ENCODE measurements at places on chromosomes 3 and 15.

- DNase-seq = peak; percentile 34
Measured at GRCh38 chr3:100402256-100402655, 917 bp downstream of the LNP1 start.

- peak; percentile 27 for DNase-seq
Measured at GRCh38 chr3:38165722-38166387, 518 bp downstream of the OXSR1 start.

DNA sequence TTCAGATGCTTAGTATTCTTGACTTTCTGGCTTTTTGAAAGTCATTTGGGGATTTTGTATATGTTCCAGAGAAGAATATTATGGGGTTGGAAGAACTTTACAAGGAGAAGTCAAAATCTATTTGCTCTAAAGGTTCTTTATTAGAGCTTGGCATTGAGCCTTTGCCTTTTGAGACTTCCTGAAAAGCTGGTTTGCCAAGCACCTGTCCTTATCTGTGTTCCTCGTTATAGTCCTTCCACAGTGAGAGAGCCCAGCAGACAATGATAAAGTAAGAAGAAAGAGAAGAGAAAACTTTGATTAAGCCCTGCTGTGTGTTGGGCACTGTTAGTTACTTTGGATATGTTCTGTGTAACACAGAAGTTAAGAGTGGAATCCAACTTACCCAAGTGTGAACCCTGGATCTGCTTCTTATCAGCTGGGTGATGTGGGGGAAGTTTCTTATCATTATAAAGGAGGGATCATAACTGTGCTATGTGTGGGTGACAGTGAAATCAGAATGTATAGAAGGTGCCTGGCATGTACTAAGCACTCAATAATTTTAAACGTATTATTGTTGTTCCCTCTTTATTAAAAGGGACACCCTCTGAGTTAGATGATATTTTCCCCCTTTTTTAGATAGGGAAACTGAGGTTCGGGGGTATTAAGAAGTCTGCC is 44.3 kb upstream of the POLR2M start:
- no peak for DNase-seq

GRCh38 chr3:108001457-108001856 is 89.4 kb downstream of the CD47 start:
- no peak for DNase-seq

GRCh38 chr3:114223143-114223542 is 14.2 kb downstream of the ZNF80 start:
- DNase-seq = no peak

- DNase-seq = no peak
Measured at GRCh38 chr3:189655617-189656016, 24.4 kb downstream of the TP63 start.

- DNase-seq = no peak
Measured at GRCh38 chr3:58924578-58924977, 125.2 kb downstream of the CFAP20DC start.

GRCh38 chr15:76982756-76983155 is 12.2 kb upstream of the PSTPIP1 start:
- no peak for DNase-seq

GRCh38 chr15:61796056-61796455 is 264.2 kb downstream of the VPS13C start:
- no peak for DNase-seq

GRCh38 chr15:101647251-101647650 is 4.9 kb downstream of the TM2D3 start:
- no peak for DNase-seq

GRCh38 chr3:150472421-150472820 is 64.3 kb downstream of the TSC22D2 start:
- no peak for DNase-seq

DNA sequence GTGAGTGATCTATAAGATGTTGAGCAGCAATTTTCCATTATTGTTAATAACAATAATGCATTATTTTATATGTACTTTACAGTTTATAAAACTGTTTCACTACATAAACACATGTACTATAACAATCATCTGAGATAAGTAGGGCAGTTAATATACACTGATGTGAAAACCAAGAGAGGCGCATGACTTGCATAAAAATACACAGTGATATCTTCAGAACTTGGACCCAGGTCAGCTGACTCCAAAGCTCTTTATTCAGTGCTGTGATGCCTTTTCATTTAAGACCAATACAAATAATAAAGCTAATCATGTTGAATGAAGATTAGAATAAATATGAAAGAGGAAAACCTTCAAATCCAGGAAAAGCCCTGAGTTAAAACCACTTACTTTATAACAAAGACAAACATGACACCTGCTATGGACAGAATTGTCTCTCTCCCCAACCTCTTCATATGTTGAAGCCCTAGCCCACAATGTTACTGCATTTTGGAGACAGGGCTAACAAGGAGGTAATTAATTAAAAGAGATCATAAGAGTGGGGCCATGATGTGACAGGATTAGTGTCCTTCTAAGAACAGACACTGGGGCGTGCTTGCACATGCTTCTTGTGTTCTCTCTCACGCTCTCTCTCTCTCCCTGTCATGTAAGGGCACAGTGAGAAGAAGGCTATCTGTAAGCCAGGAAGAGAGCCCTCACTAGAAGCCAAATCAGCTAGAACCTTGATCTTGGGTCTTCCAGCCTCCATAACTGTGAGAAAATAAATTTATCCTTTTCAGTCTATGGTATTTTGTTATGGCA is 55.8 kb upstream of the TSPAN3 start:
- no peak for DNase-seq

DNA sequence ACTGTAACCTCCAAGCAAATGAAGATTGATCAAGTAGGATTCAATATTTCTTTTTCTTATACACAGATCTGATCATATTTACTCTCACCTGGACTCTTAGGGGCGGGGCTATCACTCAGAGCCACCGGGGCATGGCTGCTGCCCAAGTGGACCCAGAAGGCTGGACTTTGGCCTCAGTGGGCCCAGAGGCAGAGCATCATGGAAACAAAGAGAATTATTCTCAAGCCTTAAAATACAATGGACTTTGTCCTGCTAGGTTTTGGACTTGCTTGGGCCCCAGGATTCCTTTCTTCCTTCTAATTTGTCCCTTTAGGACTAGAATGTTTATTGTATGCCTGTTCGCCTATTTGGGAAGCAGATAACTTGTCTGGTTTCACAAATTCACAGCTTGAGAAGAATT is 85.1 kb downstream of the SUCLG2 start:
- no peak for DNase-seq

- no peak for DNase-seq
Measured at GRCh38 chr3:140447136-140447535, 230.7 kb upstream of the TRIM42 start.

- no peak for DNase-seq
Measured at GRCh38 chr3:16084887-16085286, 89.6 kb upstream of the GALNT15 start.

DNA sequence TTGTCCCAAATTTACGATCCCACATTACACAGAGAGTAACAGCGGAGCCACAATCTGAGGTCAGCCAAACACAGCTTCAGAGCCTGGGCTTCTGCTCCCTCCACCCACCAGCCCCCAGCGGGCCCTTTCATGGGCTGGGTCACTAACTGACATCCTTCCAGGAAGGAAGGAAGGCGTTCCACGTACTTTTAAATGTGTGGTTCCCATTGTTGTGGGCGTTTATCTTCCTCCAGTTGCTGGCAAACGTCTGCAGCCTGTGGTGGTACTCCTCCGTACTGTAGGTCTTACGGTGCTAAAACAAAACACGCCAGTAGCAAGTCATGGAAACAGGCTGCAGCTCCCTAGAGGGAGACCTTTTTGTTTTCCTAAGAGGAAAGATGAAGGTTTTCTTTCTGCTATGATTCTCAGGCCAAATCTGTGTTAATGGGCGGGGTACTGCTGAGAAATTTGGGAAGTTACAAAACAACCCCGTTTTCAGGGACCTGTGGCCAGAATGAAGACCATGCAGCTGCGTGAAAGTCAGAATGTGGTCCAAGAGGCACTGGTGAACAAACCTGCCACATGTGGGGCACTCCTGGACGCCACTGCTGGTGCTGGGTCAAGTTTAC is 7.6 kb downstream of the CTSH start:
- no peak for DNase-seq

- no peak for DNase-seq
Measured at GRCh38 chr3:127779747-127780146, 42.6 kb downstream of the MGLL start.

DNA sequence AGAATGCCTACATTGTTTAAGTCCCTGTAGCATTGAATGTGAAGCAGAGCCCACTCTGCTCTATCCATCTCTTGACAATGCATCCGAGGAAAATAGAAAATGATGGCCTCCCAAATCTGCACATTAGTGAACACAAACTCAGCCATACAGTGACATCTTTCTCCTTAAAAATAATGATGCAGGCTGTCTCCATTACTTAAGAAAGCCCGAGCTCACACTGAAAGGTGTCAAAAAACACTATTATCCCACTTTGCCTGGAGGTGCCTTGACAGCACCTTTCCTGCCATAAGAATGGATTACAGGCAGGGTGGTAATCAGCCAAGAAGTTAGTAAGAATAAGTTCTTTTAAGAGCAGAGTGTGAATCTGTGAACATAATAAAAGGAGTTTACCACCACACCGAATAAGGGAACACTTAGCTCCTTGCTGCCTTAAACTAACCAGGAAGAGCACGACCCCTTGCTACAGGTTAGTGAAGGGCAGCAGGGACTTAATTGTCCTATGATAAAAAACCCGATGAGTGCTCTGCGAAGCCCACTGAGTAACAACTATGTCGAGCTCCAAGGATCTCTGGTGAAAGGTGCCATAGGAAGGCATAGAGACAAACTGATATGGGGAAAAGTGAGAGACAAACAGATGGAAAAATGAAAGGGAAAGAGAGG is 123.2 kb upstream of the TUSC7 start:
- no peak for DNase-seq

- DNase-seq = no peak
Measured at GRCh38 chr15:29135309-29135657, 134.3 kb downstream of the NSMCE3 start.

- DNase-seq = no peak
Measured at GRCh38 chr15:73709686-73710085, 25.5 kb downstream of the CD276 start.

GRCh38 chr3:179948740-179949139 is 88.0 kb downstream of the PEX5L start:
- DNase-seq = peak; percentile 33

DNA sequence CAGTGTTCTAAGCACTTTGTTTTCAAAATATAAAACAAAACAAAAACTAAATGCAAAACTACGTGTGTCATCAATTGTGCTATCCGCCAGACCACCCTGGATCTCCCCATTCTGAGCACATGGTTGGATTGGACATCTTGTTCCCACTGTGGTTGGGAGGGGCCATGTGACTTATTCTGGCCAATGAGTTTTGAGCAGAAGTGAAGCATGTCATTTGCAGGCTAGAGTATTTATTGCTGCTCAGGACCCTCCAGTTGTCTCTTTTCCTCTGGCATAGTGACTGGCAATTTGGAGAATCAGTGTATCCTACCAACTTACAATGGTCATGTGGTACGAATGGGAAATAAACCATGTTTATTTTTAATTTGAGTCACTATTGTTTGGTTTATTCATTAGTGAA is 70.2 kb upstream of the ST8SIA2 start:
- no peak for DNase-seq

DNA sequence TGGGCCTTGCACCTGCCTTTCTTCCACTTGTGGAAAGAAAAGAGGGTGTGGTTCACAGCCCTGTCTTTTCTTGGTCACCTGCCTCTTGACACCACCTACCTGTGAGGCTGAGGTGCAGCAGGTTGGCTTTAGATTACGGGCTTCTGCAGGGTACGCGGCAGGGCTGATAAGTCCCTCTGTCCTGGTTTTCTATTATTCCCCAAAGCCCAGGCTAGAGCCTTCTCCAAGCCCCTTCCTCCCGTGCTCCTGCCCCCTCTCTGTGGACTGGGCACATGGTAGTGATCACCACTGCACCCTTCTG is 44.8 kb upstream of the HACD2 start:
- no peak for DNase-seq

GRCh38 chr3:125386811-125387210 is 11.7 kb upstream of the ZNF148 start:
- no peak for DNase-seq

- DNase-seq = no peak
Measured at GRCh38 chr3:76436894-76437293, 603.0 kb upstream of the ROBO2 start.

DNA sequence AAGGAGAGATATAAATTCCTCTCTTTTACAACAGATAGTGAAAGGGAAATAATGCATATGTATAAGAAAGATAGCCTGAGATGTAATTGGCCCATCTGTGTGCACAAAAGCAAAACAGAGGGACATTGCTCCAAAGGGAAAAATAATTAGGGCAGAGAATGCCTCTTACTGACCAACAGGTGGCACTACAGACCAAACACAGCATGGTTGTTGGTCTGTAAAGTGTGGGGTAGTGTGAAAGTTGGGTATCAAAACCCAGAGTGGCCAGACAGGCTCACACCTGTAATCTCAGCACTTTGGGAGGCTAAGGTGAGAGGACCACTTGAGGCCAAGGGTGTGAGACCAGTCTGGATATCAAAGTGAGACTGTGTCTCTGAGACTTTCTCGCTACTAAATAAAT is 4.5 kb upstream of the TLNRD1 start:
- DNase-seq = no peak

GRCh38 chr15:81981908-81982307 is 63.9 kb downstream of the MEX3B start:
- DNase-seq = no peak

DNA sequence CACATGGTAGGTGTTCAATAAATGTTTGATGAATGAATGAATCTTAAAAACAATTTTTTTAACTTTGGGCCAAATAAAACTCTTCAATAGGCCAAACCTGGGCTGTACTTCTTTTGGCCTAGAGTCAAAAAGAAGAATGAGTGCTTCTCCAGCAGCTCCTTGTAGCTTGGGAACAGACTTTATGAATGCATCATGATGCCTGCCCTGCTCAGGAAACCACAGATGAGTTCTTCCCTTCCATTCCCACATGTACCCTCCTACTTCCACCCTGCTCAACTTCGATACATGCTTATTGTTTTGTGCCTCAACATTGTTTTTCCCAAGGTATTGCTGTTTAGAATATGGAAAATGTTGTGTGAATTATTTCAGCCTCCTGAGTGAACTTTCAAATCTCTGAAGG is 87.0 kb downstream of the FILIP1L start:
- no peak for DNase-seq

DNA sequence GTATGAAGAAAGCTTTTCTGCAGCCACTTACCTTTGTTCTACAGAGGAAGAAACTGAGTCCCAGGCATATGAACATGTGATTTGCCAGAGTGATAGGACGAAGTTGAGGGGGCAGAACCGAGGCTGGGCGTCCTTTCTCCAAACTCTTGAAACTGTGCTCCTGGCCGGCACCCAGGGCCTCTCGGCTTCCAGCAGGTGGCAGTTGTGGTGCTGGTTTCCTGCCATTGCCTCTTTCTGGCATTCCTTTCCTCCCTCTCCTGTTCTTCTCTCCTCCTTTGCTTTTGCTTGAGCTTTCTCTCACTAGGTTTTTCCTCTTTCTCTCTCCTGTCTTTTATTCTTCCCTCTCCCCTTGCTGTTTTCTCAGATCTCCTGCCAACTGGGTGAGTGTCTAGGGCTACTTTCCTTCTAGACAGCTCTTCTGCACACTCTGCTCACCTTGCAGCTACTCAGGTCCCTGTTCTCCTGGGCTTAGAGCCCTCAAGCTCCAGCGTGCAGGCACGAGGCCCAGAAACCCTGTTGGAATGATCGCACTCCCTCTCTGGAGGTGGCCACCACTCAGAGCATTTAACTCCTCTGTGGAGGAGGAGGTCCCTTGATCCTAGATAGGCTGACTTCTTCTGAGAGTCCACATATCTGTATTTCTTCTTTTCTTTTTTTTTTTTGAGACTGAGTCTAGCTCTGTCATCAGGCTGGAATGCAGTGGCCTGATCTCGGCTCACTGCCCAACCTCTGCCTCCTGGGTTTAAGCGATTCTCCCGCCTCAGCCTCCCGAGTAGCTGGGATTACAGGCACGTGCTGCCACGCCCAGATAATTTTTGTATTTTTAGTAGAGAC is 26.2 kb downstream of the TRAK1 start:
- no peak for DNase-seq

Measured in NCI-H526 (cell line).